ENCODE measurements at places on chromosomes 3 and 15.

GRCh38 chr3:169244119-169244864, 419.2 kb downstream of the MECOM start:
- ATAC-seq = no peak

DNA sequence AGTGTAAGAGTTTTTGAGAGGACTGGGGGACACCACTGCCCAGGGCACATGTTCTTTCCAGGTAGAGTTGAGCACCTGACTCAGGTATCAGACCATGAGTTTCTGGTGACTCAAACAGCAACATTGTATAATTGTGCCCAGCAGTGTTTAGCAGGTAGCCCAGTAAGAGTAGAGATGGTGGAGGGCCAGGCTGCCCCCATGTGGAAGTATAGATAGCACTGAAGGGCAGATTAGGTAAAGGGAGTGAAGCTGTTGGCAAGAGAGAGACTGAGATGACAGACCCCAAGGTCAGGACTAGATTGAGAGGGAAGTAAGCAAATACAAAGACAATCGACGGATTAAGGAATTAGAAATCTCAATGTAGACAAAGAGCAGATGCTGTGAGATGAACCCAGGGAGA, 74.6 kb downstream of the TRIM42 start:
- ATAC-seq = no peak

DNA sequence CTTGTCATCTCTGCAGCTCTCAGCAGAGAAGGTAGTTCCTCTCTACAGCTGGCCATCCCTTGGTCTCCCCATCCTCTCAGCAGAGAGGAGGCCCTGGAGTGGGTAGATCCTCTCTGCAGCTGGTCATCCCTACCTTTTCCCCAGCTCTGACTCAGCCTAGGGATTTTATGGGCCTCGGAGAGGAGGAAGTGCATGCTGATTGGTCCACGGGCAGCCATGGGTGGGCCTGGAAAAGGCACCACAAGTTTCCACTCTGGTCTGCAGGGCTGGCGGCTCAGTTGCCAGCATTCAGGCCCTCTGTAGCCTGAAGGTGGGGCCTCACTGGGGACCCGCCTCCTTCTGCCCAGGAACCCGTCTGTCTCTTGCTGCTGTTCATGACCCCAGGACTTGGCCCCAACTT, 36.9 kb downstream of the NR1D2 start:
- no peak for ATAC-seq

DNA sequence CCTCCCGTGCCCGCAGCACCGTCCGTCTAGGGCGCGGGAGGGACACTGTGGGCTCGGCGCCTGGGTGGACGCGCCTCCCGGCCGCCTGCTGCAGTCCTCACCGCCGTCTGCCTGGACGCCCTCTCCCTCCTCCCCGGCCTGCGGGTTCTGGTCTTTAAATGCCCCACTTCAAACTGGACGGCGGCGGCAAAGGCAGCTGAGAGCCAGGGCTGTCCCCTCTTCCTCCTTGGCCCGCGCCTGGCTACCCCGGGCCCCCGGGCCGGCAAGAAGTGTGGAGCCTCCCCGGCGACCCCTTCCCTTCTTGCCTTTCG, 426 bp downstream of the CBLB start:
- peak; percentile 6 for ATAC-seq

- no peak for ATAC-seq
Observed at GRCh38 chr15:80840182-80841130, 61.3 kb downstream of the CEMIP start.

DNA sequence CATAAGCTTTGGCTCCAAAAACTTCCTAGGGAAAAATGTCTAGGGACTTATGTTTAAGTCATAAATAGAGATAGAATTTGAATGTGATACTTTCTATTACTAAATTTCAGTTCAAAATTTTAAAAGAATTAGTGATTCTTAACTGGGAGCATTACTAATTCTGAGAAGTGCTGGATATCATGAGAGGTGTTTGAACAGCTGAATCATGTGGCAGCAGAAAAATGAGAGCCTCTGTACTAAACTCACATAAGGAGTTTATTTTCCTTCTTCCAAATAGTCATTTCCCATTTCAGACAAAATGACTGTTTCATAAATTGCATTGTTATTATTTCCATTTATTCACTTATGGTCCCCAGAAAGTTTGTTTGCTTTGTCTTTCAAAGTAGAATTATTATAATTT, 62.7 kb downstream of the SLMAP start:
- peak; percentile 79 for ATAC-seq

- ATAC-seq = no peak
Observed at GRCh38 chr3:105523501-105523900, 156.8 kb downstream of the ALCAM start.

- no peak for ATAC-seq
Observed at GRCh38 chr3:169610888-169611291, 52.6 kb downstream of the MECOM start.

DNA sequence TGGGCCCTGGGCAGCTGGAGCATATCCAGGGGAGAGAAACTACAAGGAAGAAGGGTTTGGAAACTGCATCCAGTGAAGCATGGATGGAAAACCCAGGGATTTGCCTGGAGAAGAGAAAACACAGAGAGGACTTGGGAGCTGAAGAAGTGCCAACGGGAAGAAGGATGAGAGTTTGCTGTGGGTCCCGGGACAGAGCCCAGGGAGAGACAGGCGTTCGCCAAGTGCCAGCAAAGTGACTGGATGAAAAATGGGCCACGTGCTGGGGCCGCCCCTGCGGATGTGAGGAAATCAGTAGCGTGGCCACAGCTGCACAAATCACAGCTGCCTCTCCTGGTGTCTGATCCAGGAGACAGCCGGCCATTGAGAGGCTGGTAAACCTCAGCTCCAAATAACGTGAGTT, 70.4 kb downstream of the HES1 start:
- ATAC-seq = no peak

DNA sequence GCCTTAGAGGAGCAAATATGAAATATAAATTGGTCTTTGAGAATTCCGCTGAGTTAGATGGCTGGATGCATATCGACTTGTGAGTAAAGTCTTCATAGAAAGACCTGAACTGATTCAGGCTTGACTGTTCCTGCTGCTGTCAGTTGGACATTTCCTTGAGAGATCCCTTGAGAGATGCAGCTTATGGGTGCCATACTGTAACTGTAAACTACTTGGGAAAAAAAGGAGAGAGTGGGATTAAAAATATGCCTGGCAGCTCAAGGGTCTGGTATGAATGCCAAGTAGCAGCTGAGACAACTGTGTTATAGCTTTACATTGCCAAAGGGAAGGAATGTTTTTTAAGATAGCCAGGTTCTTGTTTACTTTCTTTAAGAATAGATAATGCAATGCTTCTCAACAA, 926.6 kb downstream of the EPHA3 start:
- ATAC-seq = no peak

GRCh38 chr3:10926256-10926810, 66.2 kb upstream of the SLC6A1 start:
- ATAC-seq = no peak

- no peak for ATAC-seq
Observed at GRCh38 chr3:110576960-110577359, 494.7 kb upstream of the NECTIN3 start.

- no peak for ATAC-seq
Observed at GRCh38 chr15:67902579-67903009, 62.7 kb upstream of the RNU6-1 start.

GRCh38 chr15:57319226-57319918, 56.9 kb upstream of the CGNL1 start:
- no peak for ATAC-seq

- ATAC-seq = no peak
Observed at GRCh38 chr3:69696367-69696766, 42.9 kb upstream of the MITF start.

DNA sequence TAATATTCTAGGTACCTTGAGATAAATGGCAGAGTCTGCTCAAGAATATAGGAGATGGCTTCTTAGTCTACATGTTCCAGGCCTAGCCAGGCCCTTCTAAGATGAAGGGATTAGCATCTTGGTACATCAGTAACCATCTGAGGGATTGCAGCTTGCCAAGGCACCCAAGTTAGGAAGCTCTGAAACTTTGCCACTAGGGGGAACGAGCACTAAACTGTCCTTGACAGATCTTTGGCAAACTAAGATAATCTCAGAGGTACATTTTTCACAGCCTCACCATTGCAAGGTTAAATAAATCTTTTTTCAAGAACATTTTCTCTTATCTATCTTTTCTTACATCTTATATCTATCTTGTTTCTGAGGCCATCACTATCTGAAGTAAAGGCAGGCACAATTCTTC, 351.2 kb downstream of the RAP2B start:
- no peak for ATAC-seq

GRCh38 chr3:58691997-58692396, 25.4 kb upstream of the FAM3D start:
- ATAC-seq = no peak

DNA sequence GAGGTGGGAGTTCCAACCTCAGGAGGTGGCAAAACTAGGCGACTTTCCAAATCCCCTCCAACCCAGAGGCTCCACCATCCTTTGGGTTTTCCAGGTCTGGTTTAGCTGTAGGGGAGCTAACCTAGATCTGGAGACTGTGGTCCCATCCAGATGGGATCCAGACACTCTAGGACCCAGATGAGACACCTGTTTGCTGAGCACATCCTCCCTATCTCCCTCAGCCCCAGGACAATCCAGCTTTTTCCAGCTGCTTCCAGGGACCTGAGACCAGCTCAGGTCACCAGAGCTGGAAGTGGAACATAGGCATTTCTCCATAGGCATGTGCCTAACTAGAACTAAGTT, 18.2 kb downstream of the CRTAP start:
- ATAC-seq = no peak

- no peak for ATAC-seq
Observed at GRCh38 chr3:197810901-197811300, 19.8 kb downstream of the LRCH3 start.

GRCh38 chr3:188294823-188295487, 141.0 kb downstream of the LPP start:
- ATAC-seq = peak; percentile 44

DNA sequence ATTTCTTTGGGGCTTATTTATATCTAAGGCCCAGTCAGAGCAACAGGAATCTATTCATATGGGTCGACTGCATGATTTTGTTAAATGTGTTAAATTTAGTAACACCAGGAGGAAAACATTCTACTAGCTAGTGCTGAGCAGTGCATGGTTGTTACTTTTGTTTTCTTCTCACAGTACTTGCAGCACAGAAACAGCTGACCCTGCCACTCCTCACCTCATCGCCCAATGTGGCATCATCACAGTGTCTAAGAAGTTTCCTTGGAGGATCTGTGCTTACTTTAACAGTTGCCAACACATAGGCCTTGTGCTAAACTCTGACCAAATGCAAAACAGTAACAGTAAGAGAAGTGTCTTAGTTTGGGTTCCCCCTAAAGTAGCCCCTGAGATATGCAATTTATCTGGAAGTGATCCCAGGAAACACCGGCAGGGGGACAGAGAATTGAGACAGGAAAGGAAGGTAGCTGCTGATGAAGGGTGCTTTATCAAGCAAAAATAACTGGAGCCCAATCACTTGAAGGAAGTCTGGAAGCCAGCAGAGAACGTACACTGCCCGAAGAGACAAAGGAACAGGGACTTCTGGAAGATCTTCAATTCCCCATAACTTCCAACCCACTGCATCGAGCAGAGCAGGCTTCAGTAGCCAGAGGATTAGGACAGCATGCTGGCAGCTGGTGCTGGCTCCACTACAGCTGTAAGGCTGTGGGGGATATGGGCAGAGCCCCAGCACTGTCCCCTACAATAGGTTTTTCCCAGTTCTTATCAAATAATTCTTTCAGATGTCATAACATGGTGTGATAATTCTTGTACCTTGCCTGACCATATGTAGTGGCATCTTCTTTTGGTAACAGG, 36.0 kb upstream of the ULK4 start:
- ATAC-seq = no peak

GRCh38 chr3:171457607-171458061, 2.6 kb downstream of the TNIK start:
- no peak for ATAC-seq

DNA sequence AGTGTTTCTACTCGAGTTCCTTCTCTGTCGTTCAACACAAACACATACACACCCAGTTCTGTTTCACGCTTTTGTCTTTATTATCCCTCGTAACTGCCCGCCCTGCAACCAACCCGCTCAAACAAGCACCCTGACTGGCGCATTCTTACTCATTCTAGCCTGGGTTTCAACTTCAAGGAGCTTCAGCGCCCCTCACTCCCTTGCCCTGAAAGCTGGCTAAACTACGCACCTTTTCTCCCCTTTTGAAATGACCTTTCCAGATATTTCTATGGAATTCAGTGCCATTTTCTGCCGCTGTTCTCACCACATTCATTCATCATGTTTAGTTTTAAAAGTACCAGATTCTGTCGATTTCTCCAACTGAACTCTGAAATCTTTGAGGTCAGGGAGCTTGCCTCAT, 653 bp upstream of the MFSD1 start:
- no peak for ATAC-seq

DNA sequence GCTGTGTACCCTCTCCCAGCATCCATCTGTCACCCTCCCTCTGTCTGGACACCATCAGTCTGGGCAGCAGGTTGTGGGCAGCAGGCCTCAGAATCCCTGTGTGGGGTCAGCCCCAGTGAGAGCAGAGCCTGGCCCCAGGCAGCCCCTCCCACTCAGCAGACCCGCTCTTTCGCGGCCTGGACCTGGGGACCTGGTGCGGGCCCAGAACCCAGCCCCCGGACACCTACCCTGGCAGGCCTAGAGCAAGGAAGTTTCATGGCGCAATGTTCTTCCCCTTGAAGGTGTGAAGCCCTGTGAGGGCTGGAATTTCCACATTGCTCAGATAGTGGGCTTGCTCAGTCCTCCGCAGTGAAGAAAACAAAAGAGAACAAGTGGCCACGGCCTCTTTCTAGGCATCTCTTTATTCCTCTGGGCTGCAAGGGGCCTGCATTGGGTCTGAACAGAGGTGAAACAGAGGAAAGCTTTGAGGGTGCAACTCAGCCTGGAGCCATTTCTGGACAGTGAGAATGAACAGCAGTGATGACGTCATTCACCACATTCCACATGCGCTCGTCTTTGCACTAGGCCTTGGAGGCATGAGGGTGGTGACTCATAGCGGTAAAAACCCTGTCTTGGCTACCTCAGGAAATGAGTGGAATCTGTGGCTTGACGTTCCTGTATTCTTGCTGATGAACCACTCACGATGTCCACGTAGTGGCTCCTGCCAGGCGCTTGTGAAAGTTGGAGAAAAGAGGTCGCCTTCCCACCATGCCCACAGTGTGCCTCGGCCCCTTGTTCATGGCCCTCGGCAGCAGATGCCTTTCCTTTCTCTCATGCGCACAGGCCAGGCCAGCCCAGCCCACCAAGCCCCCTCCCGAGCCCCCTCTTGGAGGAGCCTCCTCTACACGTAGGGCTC, 66.1 kb downstream of the SLC30A4 start:
- ATAC-seq = peak; percentile 73

- ATAC-seq = peak; percentile 96
Observed at GRCh38 chr3:42376344-42376798, 34.0 kb downstream of the LYZL4 start.

DNA sequence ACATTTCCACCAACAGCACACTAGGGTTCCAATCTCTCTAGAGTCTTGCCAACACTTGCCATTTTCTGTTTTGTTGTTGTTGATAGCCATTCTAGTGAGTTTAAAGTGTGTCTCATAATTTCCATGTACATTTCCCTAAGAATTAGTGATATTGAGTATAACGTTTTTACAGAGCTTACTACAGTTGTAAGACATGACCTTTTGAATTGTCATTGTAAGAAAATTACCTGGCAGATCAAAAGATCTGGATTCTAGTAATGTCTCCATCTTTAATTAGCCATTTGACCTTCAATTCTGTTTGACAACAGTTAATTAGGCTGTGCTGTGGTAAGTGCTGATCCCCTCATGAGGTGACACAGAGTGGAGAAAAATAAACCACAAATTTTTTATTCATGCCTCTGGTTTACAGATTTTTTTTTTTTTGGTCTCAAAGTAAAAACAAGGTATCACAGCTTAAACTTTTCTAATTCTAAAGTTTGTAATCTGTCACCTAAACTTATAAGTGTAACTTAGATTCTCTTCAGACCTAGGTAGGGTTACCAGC, 20.9 kb downstream of the MCTP2 start:
- ATAC-seq = peak; percentile 44
